ENCODE measurements at places on chromosomes 4 and X. TPM values are rescaled to one million over a fixed set of nuclear protein-coding genes. Genes with fewer than 3 reads are reported as not detected.
A peak's percentile ranks its signal among the peaks of the same experiment; 100 is the strongest.

DNA sequence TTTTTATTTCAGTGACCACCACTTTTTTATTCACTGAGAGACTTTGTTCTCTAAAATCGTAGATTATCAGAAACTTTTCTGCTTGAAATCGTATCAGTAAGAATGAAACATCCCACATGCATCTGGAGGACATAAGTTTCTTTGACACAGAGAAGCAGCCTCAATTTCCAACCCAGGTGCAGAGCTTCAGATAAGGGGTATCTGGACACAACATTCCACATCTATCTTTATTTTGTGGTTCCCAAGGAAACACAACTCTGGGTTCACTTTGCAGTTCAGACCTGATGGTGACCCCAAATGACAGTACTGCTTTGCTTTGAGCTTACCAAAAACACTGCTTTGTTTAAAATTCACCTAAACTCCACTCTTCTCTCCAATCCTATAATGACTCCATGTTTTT lies 1.3 kb upstream of the CLCN5 start:
- DNase-seq, result no peak

DNA sequence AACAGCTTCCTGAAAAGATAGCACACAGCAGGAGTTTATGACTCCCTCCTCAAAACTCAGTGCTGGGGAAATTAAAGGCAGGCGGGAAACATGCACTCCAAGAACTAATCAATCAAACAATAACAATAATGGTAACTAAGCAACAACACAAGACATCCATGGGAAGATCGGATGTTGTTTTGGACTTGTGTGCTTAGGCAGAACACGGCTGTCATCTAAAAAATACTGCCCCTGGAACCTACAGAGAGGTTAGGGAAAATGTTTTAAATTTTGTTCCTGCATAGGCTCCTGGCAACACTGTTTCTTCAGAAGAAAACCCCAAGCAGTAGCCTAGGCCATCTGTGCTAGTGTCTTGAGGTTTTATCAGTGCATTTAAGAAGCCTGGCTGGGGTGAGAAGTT lies 1378.2 kb downstream of the STIM2 start:
- DNase-seq, result no peak

DNA sequence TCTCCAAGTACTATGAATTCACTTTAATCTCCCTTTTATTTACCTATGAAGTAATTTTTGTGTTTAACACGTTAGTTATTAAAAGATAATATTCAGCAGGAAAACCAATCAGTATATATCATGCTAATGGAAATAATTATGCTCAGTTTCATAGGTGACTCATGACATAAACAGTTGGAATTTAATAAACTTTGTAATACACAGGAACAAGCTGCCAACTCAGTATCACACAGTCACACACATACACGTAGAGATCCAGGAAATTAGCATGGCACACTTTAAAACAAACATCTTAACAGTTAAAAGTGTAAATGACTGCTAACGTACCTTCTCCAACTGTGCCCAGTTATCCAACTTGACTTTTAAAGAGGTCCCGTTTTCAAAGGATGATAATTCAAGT lies 2.3 kb downstream of the SPATA4 start:
- no peak for DNase-seq

GRCh38 chrX:33252306-33252825 lies 41.0 kb upstream of the DMD start:
- no peak for DNase-seq

DNA sequence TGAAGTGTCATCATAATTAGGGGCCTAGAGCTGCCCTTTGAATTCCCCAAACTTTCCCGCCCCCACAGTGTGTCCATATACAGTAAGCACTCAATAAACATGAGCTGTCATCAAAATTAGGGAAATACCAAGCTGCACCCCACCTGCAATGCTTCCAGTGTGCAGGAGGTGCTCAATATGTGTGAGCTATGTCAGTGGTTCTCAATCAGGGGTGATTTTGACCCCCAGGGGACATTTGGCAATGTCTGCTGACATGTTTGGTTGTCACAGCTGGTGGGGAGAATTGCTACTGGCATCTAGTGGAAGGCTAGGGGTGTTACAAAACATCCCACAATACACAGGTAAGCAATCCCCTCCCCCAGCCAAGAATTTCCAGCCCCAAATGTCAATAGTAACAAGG lies 748 bp downstream of the CFP start:
- no peak for DNase-seq

- DNase-seq, result no peak
Measured at GRCh38 chr4:102341201-102341600, 4.1 kb downstream of the SLC39A8 start.

DNA sequence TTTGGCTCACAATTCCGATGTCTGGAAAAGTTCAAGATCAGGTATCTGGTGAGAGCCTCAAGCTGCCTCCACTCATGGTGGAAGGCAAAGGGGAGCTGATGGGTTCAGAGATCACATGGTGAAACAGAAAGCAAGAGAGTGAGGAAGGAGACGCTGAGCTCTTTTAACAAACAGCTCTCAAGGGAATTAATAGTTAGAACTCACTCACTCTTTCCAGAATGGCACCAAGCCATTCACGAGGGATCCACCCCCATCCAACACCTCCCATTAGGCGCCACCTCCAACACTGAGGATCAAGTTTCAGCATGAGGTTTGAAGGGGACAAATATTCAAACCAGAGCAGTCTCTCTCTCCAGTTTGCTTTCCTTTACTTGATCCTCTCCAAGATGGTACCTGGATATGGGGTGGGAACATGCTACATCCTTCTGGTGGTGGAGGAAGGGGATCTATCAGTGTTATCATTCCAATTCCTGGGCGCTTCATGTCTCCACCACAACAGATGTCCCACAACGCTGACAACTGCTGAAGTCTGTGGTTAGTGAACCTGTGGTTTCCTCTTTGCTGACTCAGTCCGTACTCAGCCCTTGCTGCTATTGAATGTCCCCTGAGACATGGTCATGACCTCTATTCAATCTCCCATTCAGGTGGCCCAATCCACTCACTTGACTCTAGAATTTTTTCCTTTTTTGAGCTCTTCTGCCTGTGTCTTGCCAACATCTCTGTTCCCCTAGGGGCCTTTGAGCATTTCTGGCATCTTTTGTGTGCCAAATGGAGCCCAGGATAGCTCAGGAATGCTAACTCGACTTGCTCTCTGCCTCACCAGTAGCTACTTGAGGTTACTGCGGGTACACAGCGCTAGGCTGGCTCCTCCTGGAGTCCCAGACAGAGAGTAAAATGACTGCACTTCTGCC lies 395.2 kb downstream of the MID1IP1 start:
- no peak for DNase-seq

DNA sequence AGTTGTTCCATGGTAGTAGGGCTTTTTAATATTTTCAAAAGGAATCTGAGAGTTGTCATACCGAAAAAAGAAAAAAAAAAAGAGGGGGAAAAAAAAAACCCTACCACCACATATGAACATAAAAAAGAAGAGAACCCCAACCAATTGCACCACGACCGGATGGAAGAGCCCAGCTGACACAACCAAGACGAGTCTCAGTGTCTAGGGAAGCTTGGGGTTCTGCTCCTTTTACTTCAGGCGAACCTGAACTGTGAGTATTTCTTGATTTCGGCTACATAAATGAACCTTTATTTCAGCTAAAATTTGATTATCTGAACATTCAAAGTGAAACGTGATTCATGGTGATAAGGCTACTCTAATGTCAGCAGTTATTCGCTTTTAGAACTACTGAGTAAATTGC lies at the start of gene GPR34:
Gene GPR34 (plus strand): TSS at position 139 of the 400 bp plus-strand sequence. CDS start 6,661 bp downstream, outside the sequence.
- DNase-seq, result no peak

GRCh38 chr4:8225706-8226443 lies 26.8 kb downstream of the SH3TC1 start:
- no peak for DNase-seq

GRCh38 chrX:68365341-68365740 lies 68.0 kb downstream of the OPHN1 start:
- DNase-seq, result no peak

DNA sequence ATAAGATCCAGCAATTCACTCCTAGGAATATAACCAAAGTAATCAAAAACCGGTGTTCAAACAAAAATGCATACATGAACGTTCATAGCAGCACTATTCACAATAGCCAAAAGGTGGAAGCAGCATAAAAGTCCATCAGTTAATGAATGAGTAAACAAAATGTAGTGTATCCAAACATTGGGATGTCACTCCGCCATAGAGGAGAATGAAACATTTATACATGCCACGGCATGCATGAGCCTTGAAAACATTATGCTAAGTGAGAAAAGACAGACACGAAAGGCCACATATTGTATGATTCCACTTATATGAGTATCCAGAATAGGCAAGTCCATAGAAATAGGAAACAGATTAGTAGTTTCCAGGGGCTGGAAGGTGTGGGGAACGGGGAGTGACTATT lies 11.0 kb upstream of the PDLIM3 start:
- no peak for DNase-seq

- DNase-seq, result peak; percentile 52
Measured at GRCh38 chr4:472881-473569, 25.9 kb downstream of the ZNF721 start.

- DNase-seq, result no peak
Measured at GRCh38 chrX:135543924-135544323, 23.5 kb downstream of the INTS6L start.

DNA sequence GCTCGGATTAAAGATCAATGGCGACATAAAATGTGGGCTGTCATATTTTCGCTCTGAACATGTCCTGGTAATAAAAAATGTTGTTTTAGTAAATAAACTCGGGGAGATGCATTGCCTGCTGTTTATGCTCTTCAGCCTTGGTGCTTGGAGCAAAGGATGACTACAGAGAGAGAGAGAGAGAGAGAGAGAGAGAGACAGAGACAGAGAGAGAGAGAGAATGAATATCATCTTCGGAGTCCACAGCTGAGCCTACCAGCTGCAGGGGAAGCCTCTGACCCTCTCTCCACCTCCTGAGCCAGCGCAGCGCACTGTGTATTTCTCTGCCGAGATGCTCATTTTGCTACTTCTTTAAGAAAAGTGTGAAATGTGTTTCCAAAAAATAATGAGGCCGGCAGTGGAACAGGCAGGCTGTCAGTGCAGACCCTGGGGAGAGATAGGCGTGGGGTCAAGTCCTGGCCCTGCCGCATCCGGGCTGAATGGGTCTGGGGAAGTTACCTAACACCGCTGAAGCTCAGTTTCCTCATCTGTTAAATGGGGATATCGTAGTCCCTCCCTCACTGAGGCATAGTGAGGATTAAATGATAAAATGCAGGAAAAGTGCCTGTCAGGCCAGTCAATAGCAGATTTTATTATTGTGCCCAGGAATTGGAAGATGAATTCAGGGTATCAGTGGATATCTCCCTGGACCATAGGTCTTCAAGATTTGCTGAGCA lies 58.5 kb upstream of the LGI2 start:
- no peak for DNase-seq

RTL9 gene
- total RNA-seq, result 1.1 TPM

MAOA gene
- total RNA-seq, result 287 TPM

RAB9A gene
- total RNA-seq, result 47.0 TPM

ARHGAP24 gene
- 50.5 TPM for total RNA-seq

MECP2 gene
- 93.3 TPM for total RNA-seq

TCP11X2 gene
- total RNA-seq, result not detected

RAB39B gene
- total RNA-seq, result 2.1 TPM

GRID2 gene
- total RNA-seq, result 0.33 TPM

MAGEB5 gene
- not detected for total RNA-seq

FAM53A gene
- total RNA-seq, result 34.9 TPM

RHOXF2 gene
- not detected for total RNA-seq

CENPVL2 gene
- not detected for total RNA-seq

Measured in thyroid gland (tissue), 4 donors.